NCI-H1048 (cell line): ENCODE measurements at places on chromosomes 3 and 15.

GRCh38 chr3:158381262-158381868, 189.6 kb upstream of the MLF1 start:
- no peak for DNase-seq

DNA sequence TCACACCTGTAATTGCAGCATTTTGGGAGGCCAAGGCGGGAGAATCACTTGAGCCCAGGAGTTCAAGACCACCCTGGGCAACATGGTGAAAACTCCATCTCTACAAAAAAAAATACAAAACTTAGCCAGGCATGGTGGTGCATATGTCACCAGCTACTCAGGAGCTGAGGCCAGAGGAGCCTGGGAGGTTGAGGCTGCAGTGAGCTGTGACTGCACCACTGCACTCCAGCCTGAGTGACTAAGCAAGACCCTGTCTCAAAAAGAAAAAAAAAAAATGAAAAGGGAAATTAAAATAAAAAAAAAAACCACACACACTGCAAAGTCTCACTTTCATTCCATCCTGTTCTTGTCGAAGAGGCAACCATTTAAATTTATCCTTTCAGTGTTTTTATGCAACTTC, 100.8 kb upstream of the PIAS1 start:
- no peak for DNase-seq

DNA sequence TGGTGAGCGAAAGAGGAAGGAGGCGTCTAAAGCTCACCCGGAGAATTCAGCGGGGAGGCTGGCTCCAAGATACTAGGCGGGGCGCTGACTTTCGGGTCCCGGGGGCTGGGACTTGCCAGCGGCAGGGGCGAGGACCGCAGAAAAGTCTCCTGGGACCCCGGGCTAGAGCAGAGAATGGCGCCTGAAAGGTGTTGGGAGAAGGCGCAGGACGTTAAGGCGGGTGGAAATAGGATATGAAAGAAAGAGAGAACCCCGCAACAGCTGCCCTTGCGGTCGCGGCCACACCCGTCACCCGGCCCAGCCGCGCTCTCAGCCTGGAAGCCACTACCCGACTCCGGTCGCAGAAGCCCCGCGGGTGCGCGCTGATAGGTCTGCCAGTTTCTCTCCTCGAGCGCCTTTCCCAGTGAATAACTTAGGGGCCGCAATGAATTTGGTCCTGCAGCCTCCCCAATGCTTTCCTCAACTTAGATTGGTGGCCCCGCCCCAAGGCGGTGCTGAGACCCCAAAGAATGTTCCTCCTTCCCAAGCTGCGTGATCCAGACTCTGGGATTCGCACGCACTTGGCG, 604 bp downstream of the LTK start:
- DNase-seq: no peak

- DNase-seq: no peak
These were observed 10.6 kb downstream of the DENND6A start for GRCh38 chr3:57682284-57682683.

- DNase-seq: no peak
These were observed 38.9 kb downstream of the CPNE4 start for GRCh38 chr3:131995891-131996290.

GRCh38 chr15:81092559-81092902, 41.5 kb upstream of the CFAP161 start:
- no peak for DNase-seq

GRCh38 chr15:92869263-92869940, 30.7 kb upstream of the CHD2 start:
- no peak for DNase-seq

- DNase-seq: no peak
These were observed 23.3 kb upstream of the CYP11A1 start for GRCh38 chr15:74390647-74391288.
